ENCODE measurements at places on chromosomes 4 and X.
A peak's percentile ranks its signal among the peaks of the same experiment; 100 is the strongest.

DNA sequence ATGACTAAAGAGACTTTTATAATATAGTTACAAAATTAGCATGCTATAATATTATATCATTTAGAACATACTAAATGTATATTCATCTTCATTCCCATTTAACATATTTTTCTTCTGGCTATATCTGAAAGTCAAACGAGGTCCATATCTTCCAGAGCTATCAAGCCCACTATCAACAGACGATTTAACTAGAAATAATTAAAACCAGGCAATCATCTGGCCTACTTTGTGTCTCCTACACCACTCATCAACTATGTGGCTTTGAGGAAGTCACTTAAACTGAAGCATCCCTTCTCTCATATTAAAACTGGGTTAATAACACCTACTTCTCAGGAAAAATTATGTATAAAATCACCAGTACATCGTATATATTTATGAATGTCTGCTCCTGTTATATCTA lies 1330.5 kb upstream of the PABPC4L start:
- DNase-seq, result no peak

DNA sequence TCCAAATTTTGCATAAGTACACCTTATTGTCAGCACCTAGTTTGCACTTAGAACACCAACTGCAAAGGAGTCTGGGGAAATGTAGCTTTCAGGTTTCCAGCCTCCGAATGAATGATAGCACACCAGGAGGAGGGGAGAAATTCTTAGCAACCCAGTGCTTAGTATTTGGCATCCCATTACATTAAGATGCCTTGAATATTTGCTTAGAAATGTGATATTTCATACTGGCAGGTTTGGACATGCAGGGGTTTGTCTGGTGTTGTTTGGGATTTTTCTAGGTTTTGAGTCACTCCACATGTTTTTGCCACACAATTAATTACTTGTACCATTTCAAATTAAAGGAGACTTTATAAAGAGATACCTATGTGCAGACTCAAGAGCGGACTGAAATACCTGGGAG lies 60.3 kb upstream of the CAMK2D start:
- no peak for DNase-seq

- no peak for DNase-seq
These were observed 5.7 kb downstream of the NR3C2 start for GRCh38 chr4:148436512-148436911.

GRCh38 chr4:129261584-129261983 lies 165.6 kb downstream of the C4orf33 start:
- no peak for DNase-seq

DNA sequence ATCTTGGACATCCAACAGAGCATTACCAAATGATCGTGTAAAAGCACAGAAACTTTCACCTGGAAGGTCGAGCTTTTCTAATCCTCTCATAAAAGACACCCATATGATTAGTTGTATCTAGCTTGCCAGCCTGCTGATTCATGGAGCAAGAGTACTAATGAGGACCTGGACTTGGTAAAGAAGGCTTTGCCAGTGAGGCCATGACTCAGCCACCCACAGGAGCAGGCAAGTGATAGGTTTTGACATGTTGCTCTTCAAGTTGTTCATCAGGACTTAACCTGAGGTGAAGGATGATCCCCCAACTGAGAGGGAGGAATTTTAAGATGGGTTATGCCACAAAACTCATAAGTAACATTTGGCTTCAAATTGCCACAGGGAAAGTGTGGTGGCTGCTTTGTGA lies 24.7 kb upstream of the EPGN start:
- no peak for DNase-seq

DNA sequence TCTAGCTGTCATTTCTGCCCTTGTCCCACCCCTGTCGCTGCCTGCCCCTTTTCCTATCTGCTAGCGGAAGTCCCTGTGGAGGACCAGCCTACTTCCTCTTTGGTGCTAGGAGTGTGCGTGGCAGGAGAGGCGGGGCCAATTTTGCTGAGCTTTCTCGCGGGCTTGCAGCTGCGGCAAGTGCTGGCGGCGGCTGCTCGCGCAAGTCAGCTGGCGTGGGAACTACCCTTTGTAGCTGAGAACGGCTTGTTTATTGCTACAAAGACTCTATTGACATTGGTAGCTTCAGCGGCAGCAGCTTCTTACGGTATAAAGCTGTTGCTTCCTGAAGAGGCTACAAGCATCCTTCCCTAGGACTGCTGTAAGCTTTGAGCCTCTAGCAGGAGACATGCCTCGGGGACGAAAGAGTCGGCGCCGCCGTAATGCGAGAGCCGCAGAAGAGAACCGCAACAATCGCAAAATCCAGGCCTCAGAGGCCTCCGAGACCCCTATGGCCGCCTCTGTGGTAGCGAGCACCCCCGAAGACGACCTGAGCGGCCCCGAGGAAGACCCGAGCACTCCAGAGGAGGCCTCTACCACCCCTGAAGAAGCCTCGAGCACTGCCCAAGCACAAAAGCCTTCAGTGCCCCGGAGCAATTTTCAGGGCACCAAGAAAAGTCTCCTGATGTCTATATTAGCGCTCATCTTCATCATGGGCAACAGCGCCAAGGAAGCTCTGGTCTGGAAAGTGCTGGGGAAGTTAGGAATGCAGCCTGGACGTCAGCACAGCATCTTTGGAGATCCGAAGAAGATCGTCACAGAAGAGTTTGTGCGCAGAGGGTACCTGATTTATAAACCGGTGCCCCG lies at the start of gene MAGEH1:
Gene MAGEH1, plus strand, starts transcription at position 138 of the 843 bp plus-strand sequence. Its CDS starts 248 bp downstream, at position 386.
- peak; percentile 66 for DNase-seq

DNA sequence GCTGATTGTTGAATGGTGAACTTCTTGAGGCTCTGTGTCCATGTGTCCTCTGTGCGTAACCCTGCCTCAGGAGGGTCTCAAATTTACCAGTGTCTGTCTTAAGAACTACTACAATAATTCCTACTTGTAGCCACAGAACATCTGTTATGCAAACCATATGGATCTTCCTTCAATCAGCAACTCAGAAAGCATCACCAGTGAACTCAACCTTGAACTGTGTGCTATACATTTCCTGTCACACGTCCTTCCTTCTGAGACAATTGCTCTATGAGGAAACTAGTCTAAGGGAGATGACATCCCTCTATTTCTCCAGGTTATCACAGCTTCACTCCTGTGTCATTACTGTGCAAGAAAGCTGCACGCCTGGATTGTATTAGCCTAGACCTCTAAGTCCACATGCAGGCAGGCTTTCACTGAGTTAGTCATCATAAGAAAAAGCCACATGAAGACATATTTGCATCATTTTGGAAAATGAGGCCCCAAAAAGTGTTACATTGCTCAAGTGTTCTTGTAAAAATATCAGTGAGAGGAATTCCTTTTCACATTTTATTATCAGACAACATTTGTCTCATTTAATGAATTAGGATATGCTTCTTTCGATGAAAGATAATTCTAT lies 157.8 kb downstream of the AFF2 start:
- DNase-seq, result no peak

GRCh38 chr4:165758086-165758485 lies 115.0 kb upstream of the TLL1 start:
- no peak for DNase-seq

DNA sequence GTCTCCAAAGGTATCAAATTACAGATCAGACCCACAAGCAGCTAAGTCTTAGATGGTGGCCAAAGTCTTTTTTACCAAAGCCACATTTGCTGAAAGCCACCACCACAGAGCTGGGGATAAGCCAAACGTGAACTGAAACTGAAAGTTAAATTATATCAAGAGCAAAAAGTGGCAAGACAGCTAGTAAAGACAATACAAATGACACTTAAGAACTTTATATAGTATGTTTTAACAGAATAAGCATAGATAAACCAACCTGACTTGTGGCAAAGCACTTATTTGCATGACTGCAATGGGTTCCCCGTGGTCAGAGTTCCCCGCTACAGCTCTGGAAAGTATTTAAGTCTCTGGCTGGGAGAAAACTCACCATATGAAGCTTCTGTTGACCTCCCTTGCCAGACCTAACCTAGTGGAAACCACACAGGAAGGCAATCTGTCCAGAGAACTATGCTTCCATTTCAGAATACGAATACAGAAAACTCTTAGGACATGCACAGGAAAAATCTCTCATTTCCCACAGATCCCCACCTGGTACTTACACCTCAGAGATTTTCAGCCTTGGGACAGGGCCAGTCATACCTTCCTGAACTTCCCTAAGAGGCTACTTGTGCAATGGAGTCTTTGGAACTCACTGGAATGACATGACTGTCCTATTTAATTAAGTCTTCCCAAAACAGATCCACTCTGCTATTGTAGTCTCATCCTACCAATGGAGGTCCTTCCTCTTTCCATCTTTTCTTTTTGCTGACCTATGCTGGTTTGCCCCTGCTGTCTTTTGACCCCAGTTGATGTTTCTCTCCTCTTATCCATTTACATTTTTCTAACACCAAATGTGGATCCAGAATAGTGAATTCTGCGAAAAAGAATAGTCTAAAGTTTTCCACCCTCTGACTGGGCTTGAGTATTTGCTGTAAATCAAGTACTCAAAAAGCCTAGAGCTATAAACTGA lies 225.1 kb downstream of the NR3C2 start:
- no peak for DNase-seq

- no peak for DNase-seq
These were observed 68.3 kb downstream of the MANBA start for GRCh38 chr4:102692474-102692873.

GRCh38 chr4:62256479-62256878 lies 1056.4 kb downstream of the ADGRL3 start:
- no peak for DNase-seq

Data from stimulated activated CD8-positive, alpha-beta memory T cell treated with anti-CD3 and anti-CD28 coated beads, Interleukin-15, amount 100 ng/mL, for 4 hours (primary cell).